ENCODE measurements at places on chromosomes 2 and 18. TPM values are rescaled to one million over a fixed set of nuclear protein-coding genes. Genes with fewer than 3 reads are reported as not detected.

Gene ANKRD36B
- total RNA-seq, result 22.7 TPM

- H3K36me3 ChIP-seq, result no peaks in the 10 kb centered on the region
- H3K27ac ChIP-seq, result no peak overlapping the region
Measured at GRCh38 chr2:79876430-79876829, 363.6 kb downstream of the CTNNA2 start.

GRCh38 chr2:15615301-15615920 lies 23.7 kb downstream of the DDX1 start:
- H3K27ac ChIP-seq, result no peak overlapping the region
- no peaks in the 10 kb centered on the region for H3K27me3 ChIP-seq
- peaks cover 26% of the 10 kb centered on the region for H3K36me3 ChIP-seq
- peaks cover 3% of the 10 kb centered on the region for H3K4me1 ChIP-seq

GRCh38 chr2:200168641-200169555 lies 137.6 kb upstream of the SPATS2L start:
- no peak overlapping the region for H3K4me3 ChIP-seq
- H3K4me1 ChIP-seq, result no peaks in the 10 kb centered on the region
- H3K27me3 ChIP-seq, result peaks cover 4% of the 10 kb centered on the region

Gene TGFBRAP1
- total RNA-seq, result 20.6 TPM

Data from activated CD4-positive, alpha-beta T cell treated with anti-CD3 and anti-CD28 coated beads for 36 hours (primary cell).